ENCODE measurements at places on chromosomes 1 and 21.
A peak's percentile ranks its signal among the peaks of the same experiment; 100 is the strongest.

GRCh38 chr1:150976401-150976821 is 1.8 kb upstream of the CERS2 start:
- no peak for DNase-seq

- no peak for DNase-seq
These were observed 34.6 kb upstream of the SLC45A1 start for GRCh38 chr1:8283058-8283884.

DNA sequence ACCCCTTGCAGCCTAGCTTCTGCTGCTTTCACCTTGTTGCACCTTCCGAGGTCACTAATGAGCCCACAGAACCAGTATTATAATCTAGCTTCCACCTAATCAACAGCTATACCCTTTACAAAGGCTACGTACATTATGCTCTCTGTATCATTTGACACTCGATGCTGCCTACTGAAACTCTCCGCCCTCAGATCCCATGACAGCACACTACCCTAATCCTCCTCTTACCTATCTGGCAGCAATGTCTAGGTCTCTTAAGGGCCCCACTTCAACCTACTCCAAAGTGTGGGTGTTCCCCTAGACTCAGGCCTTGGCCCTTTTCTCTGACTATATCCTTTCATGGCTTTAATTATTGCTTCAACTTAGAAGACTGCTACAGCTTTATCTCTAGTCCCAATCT is 4.8 kb upstream of the MRPS21 start:
- DNase-seq, result no peak

DNA sequence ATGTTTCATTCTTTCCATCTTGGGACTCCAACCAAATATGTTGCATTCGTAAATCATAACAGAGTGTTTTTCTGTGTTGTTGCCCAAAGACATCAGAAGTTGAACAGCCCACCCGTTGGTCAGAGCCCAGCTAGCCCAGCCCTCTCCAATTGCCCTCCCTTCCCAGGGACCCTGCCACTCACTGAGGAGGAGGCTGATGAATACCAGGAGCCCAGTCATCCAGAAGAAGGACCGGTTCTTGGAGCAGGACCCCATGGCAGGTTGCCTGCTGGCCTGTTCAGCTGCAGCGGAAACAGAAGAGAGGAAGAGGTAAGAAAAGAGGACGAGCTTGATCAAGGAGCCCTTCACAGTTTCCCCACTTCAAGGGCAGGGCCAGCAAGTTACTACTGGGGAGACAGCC is 172.2 kb upstream of the ETV3 start:
- no peak for DNase-seq

GRCh38 chr1:16006552-16007485 is 2.8 kb downstream of the SRARP start:
- no peak for DNase-seq

DNA sequence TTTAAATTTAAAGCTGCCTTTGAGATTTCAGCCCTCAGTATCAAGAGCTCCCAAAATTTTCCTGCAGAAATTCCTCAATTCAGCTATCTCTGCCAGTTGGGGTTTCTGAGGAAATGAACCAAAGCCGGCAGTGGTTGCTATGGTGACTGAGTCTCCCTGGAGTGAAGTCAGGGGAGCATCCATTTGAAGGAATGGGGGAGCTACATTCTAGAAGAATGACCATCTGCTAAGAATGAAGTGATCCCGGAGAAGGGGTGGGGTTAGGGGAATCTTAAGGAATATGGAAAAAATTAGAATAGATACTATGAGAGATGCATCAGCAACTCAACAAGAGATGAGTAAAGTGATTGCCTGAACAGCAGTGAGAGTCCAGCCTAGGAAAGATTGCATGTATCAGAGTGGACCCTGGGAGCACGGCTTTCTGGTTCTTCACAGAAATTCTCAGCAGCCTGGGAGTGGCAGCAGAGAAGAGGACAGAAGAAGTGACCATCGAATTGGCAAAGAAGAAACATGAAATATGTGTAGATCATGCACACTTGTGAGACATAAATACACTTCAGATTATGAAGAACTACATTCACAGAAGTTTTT is 94.7 kb downstream of the CHD1L start:
- no peak for DNase-seq

DNA sequence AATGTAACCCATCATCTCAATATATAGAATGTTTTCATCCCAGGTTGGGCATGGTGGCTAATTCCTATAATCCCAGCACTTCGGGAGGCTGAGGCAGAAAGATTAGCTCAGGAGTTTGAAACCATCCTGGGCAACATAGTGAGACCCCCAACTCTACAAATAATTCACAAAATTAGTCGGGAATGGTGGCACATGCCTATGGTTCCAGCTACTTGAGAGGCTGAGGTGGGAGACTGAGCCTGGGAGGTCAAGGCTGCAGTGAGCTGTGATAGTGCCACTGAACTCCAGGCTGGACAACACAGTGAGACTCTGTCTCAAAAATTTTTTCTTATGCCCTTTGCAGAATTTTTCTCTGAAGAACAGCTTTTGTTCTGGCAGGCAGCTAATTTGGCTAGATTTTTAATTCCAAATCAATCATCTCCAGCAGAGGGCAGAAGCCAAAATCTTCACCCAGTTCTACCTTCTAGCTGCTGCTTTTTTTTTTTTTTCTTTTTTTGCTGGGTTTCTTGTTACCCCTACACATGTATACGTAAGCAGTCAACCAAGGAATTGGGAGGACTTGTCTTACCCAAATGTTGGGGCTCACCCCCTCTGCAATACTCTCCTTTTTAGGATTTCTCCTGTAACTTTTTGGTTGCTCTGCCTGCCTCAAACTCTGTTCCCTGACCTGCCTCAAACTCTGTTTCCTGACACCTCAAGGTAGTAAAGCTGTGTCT is 2.7 kb upstream of the RAD54L start:
- peak; percentile 24 for DNase-seq

DNA sequence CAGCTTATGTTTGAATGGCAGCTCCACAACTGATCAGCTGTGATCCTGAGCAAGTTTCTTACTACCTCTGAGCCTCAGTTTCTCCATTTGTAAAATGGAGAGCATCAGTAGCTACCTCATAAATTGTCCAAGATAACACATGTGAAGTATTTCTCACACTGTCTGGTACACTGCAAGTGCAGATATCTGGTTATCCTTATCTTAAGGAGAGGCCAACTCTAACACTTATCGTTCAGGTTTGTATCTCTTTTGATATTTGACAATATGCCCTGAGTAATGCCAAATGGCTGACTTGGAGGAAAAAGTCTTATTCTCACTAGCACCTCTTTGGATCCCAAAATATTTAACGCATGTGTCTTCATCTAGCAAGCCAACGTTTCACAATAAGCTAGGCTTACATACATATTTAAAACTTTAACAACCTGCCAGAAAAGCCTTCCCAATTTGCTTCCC is 2.7 kb downstream of the CSRP1 start:
- DNase-seq, result no peak

GRCh38 chr21:36288651-36289243 is 31.2 kb upstream of the MORC3 start:
- DNase-seq, result peak; percentile 67

DNA sequence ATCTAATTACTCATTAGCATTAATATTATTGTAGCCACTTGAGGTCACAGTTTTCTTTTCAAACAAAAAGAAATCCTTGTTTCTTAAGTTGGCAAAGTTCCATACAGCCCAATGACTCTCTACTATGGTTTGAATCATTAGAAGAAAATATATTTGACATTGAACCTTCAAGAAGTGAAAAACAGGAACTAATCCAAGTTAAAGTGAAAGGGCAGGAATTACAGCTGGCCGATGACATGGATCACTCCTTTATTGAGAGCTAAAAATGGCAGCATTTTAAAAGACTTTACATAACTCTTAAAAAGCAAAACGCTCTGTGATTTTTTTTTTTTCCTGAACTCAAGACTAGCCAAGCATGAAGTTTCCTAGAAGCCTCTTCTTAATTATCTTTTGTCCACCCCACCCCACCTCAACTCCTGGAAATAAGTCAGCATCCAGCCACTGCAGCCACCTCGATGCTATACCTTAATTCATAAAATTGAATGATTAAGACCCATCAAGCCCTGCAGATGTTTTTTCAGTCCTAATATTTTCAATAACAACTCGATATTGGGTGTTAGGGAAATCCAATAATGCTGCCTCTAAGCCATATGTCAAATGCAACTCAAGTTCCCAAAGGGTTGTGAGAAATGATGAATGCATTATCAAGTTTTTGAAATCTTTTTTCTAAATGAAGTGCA is 323.1 kb downstream of the HHIPL2 start:
- no peak for DNase-seq

- no peak for DNase-seq
These were observed 16.2 kb downstream of the MIER1 start for GRCh38 chr1:66940981-66941380.

- DNase-seq, result no peak
These were observed 43.1 kb downstream of the PBX1 start for GRCh38 chr1:164602101-164602422.

- peak; percentile 10 for DNase-seq
These were observed 93.4 kb upstream of the CSF3R start for GRCh38 chr1:36576118-36576517.

DNA sequence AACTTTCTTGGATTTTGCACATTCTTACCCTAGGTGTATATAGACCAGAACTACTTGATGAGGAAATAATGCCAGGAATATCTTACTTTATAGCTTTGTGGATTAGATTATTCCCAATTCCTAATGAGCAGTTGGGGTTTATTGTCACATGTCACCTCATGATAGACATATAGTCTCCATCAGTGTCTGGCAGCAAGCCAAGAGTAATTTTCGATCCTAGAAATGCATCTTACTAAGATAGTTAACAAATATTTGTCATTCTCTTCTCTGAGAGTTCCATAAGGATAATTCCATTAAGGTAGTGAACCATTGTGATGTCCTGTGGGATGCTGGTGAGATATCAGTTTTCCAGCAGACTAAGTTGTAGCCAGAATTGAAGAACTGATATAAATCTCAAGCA is 1282.9 kb upstream of the B3GALT2 start:
- no peak for DNase-seq

DNA sequence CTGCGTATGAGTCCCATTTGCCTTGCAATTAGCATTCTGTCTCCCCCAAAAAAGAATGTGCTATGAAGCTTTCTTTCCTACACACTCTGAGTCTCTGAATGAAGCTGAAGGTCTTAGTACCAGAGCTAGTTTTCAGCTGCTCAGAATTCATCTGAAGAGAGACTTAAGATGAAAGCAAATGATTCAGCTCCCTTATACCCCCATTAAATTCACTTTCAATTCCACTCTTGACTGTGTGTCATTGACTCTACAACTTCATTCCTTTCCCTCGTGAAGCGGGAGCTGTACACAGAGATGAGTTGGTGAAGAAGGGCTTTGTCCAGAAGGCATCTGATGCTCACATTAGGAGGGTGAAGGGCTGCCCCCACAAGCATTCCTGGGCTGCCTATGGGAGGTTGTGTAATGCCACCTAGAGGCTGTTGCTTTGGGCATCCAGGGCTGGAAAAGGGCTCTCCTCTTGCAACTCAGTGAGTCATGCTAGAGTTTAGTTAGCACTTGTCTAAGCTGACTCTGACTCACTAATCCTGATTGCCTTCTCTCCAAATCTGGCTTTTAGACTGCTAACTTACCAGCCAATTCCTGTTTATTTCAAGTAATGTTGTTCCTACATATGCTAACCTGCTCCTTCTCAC is 1.8 kb downstream of the SPRR1B start:
- no peak for DNase-seq

- peak; percentile 60 for DNase-seq
These were observed 89.3 kb upstream of the EDEM3 start for GRCh38 chr1:184843732-184844495.

DNA sequence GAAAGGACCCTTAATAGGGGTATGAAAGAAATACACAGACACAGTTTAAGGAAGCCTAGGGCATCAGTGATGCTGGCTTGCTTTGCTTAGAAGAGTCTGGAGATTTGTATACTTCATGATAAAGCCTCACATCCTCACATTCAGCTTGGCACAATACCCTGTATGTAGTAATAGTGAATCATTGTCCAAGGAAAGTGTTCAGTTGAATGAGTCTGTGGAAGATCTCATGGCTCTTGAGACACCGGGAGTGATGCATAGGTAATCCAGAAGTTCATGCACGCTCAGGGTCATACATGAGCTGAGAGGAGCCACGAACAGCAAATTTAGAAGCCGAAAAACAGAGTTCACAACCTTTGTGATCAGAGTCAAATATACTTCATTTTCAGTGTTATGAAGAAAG is 537.2 kb upstream of the TMPRSS15 start:
- no peak for DNase-seq

DNA sequence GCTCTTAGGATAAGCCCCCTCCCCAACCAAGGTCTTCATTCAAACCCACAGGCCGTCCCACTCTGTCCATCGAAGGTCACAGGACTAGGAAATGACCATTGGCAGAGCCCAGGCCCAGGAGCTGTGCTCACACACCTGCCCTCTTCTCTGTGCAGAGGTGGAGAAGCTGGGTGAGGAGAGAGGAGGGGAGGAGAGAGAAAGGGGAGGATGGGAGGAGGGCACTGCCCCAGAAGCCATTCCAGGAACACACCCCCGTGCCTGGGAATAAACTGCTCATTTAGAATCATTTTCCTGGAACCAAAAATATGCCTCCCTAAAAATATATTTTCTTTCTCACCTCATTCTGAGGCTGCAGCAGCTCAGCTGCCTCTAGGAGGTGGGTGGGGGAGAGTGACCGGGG is 6.4 kb upstream of the SDC3 start:
- no peak for DNase-seq

DNA sequence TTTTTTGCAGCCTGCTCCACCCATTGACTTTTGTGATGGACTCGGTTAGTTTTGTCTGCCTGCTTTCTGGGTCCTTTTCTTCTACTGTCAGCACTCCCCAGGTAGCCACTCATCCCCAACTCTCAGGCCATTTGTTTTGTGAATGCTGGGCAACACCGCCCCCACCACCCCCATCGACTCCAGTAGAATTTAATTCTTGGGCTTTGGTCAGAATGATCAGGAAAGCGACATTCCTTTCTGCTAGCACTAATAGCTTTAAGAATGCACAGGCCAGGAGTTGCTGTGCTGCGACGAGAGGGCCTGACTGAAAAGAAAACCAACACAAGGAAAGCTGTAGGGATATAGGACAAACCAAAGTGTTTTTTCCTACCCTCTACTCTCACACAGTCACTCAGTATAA is 144.4 kb downstream of the CDC7 start:
- no peak for DNase-seq

- no peak for DNase-seq
These were observed 16.5 kb downstream of the ZNF697 start for GRCh38 chr1:119631433-119632102.

GRCh38 chr1:165650981-165651625 is 20.1 kb downstream of the MGST3 start:
- DNase-seq, result no peak

- DNase-seq, result no peak
These were observed 58.4 kb downstream of the FHAD1 start for GRCh38 chr1:15305468-15305770.

- peak; percentile 19 for DNase-seq
These were observed 22.4 kb downstream of the ARMH1 start for GRCh38 chr1:44696789-44697345.

GRCh38 chr21:17726047-17726829 is 92.9 kb downstream of the C21orf91 start:
- DNase-seq, result no peak

- no peak for DNase-seq
These were observed 34.6 kb upstream of the WNT4 start for GRCh38 chr1:22177354-22178003.
